Stimulated activated CD8-positive, alpha-beta memory T cell treated with anti-CD3 and anti-CD28 coated beads, Interleukin-7, amount 100 ng/mL, for 48 hours (primary cell): ENCODE measurements at places on chromosomes 2 and 18.

DNA sequence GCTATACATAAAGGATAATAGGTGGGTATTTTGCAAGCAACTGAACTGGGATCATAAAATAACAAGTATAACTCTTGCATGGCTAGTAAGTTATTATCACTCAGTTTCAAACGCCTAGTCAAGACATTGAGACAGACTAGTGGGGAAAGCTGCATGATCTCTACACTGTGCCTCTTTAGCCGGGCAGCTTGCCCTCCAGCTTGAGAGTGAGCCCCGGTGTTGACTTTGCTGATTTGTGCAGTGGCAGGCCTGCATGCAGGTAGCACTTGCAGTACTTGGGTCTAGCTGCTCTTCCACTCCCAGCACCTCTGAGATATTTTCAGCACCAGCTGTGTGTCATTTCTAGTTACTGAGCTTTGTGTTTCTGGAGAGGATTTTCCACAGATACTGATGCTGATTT lies 118.8 kb upstream of the DAPL1 start:
- DNase-seq: no peak

DNA sequence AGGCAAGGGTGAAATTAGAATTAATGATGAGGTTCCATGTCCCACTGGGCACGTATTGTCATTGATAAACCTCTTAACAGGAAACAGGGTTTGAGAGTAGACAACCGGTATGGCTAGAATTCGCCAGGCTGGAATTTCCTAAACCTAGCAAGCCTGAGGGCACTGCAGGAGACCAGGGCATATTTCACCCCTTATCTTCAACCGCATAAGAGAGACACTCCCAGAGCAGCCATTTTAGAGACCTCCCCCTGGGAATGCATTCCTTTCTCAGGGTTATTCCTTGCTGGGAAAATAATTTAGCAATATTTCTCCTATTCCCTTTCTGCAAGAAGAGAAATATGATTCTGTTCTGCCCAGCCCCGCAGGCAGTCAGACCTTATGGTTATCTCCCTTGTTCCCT lies 334.6 kb upstream of the LYPD1 start:
- DNase-seq: no peak

- no peak for DNase-seq
These were observed 117.1 kb downstream of the KCNS3 start for GRCh38 chr2:17995593-17995992.

- no peak for DNase-seq
These were observed 32.6 kb upstream of the LPIN1 start for GRCh38 chr2:11713815-11714214.

GRCh38 chr2:143157418-143157817 lies 28.2 kb downstream of the ARHGAP15 start:
- DNase-seq: no peak

- no peak for DNase-seq
These were observed 170.0 kb downstream of the CYRIA start for GRCh38 chr2:16495509-16496208.

DNA sequence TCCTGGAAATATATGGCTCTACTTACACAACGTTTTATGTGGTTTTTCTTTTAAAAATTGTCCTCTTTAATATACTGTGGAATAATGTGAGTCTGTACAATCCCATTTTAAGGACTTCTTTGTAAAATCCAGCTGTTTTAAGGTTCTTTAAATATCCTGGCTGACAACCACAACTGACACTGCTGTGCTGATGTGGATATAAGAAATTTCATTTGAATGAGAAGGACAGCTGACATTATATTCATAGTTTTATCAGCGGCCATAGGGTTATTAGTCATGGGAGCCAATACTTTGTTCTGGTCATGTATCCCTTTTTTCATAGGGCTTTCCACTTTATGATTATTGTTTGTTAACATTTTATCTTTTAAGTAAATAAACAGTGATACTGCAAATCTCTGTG lies 169.5 kb downstream of the CAMKMT start:
- no peak for DNase-seq

DNA sequence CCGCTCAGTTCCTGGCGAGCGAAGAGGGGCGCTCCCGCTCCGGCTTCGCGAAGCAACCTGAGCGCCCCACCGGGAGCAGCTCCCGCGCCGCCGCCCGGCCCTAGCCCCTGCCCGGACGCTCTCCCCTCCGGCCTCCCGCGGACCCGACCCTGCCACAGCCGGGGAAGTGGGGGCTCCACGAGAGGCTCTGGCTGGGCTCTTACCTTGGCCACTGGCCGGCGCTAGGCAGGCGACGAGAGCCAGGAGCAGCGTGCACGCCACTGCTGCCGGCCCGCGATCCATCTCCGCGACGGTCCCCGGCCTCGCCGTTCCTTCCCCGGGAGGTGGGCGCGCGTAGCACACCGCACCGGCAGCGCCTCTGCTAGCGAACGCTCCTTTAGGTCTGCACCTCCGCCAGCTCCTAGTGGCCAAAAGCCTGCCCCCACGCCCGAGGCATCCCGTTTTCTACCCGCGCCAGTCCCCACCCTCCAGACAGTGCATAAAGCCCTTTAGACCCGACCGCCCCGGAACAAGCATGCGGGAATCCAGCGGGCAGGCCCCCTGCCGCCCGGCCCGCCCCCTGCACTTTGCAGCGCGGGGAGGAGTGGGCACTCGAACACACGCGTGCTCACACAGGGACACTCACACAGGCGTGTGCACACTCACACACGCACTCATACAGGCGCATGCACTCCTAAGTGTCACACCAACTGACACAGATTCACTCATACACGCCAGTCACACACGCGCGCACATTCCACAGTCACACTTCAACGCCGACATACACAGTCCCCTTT lies at the start of gene LRP2:
LRP2 (minus strand) TSS at position 417 of the 776 bp plus-strand sequence; CDS start at position 282, 135 bp downstream.
- no peak for DNase-seq

DNA sequence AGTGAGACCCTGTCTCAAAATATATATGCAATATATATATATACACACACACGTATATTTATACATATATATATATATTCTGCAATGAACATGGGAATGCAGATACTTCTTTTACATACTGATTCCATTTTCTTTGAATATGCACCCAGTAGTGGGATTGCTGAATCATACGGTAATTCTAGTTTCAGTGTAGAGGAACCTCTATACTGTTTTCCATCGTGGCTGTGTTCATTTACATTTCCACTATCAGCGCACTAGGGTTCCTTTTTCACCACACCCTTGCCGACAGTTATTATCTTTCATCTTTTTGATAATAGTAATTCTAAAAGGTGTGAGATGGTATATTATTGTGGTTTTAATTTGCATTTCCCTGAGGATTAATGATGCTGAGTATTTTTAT lies 52.3 kb upstream of the SLC39A10 start:
- no peak for DNase-seq

DNA sequence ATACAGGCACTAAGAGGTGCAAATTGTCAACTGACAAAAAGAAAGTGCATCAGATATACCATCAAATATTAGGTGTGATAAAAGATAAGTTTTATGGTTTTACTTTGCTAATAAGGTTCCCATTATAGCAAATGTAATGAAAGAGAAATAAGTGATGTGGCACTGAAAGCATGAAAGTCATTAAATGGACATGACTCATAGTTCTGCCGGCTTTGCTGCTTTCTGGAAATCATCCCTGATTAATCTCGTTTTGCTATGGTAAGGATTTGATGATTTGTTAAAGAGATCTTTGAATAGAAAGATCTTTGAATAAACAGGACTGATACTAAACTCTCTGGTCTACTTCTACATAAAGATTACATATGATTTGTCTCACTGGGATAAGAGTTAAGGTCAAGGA lies 72.7 kb downstream of the CLIP4 start:
- no peak for DNase-seq

DNA sequence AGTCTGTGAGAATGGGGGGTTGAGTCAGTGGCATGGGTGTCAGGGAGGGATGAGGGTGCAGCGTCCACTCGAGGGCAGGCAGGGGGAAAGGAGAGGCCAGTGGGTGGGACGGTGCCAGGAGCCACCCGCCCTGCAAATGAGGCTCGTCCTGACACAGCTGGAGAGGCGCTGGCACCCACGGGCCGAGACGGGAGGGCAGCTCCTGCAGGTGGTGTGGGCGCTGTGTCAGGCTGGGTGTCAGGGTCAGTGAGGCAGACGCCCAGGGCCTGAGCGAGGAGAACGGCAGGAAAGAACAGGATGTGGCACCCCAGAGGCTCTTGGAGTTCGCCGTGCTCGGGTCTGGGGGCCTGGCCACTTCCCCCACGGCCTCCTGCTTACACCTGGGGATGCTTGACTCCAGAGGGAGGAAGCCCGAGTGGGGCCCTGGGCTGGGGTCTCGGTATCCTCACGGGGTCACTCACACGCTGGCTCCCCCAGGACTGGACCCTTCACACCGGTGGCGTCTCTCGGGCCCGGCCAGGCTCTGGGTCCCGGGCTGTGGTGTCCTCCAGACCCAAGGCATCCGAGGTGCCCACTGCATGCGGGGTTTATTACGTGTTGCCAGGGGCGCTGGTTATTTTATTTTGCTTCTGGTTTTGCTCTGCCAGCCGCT lies 130.5 kb upstream of the CTDP1 start:
- no peak for DNase-seq

DNA sequence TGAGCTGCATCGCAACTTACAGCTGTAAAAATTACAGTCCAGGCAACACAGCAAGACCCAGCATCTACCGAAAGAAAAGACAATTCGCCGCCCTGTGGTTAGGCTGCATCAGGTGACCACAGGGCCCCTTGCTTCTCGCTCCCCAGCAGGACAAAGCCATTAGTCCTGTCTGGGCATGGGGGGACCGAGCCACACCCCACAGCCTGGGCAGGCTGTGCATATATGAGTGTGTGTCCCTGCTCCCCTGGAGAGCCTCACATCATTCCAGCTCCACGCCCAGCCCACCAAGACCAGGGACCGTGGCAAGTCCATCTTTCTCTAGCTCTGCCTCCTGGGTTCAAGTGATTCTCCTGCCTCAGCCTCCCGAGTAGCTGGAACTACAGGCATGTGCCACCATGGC lies 33.9 kb downstream of the SNORC start:
- DNase-seq: no peak

DNA sequence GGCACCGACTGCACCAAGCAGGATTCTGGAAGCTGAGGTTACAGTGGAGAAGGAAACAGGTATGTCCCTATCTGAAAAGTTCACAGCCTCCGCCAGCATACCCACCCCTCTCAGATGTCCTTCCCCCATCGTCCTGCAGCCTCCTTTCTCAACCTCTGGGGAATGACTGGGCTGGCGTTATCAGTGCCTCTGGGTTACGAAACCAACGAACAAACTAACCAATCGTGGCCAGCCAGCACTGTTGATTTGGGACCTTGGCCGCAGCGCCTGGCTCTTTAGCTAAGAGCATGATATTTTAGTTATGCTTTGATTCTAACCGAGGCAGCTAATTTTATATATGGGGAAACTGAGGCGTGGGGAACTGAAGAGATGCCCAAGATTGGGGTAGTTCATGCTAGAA lies 233.0 kb downstream of the TFCP2L1 start:
- no peak for DNase-seq

GRCh38 chr18:12589448-12589847 lies 68.5 kb downstream of the SPIRE1 start:
- no peak for DNase-seq

DNA sequence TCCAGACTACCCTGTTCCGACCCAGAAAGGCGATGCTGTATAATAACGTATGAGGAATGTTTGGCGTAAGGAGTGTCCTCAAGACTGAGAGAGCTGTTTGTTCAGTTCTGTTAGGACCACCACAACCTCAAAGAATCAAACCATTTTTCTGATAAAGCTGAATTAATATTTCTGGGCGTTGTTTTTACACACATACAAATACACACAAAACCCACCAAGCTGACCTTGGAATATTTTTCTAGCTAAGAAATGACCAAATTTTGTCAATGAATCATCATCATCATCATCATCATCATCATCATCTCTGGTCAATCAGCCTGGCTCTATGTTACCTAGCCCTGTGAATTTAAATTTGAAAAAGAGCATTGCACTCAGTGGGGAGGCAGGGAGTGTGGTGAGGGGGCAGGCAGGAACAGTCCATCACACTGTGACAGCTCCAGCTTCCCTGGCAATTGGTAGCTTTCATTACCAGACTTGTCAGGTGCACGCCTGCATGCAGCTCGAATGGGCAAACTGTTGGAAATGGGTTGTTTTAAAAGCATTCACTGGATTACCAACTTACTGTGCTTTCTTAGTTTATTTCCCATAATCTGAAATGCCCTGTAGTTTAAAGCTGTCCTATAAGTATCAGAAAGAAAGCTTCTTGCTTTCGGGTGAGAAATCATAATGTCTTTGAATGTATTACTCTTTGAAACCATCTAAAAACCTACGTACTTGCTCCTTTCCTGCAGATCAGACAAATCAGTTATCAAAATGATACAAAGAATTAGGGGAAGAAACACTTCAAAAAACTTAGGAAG lies 6.9 kb upstream of the POU3F3 start:
- DNase-seq: no peak

GRCh38 chr18:34880403-34880802 lies 160.8 kb upstream of the MAPRE2 start:
- DNase-seq: no peak

DNA sequence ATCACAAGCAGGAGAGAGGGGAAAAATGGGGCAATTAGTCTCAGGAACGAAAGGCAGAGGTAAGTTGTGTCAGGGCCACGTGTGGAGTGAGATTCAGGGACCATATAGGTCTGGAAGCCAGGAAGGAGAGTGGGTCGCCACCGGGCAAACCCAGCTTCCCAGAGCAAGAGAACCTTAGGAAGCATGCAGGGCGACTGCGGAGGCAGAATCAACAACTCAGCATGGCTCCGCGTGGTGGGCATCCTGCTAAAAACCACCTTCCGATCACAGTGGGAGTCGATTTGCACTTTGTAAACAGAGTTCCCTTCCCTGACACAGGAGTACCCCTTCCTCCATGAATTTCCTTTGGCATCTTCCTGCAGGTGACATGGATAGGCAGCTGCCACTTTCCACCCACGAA lies 114.6 kb downstream of the TTC32 start:
- no peak for DNase-seq

DNA sequence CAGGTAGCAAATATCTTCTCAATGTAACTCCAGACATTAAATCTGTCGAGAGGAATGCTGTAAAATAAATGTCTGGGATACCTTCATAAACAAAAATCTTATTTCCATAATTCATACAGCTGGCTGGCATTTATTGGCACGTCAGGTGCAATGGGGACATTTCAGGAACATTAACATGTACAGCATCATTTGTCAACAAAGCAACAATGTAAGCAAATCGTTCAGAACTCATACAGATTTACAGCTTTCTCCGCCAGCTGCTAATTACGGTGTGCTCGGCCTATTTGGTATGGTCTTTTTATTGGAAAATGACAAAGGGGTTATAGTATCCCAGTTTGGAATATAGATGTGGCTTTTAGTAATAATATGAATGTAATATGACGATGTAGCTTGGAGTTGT lies 464.9 kb downstream of the ARHGAP15 start:
- no peak for DNase-seq

DNA sequence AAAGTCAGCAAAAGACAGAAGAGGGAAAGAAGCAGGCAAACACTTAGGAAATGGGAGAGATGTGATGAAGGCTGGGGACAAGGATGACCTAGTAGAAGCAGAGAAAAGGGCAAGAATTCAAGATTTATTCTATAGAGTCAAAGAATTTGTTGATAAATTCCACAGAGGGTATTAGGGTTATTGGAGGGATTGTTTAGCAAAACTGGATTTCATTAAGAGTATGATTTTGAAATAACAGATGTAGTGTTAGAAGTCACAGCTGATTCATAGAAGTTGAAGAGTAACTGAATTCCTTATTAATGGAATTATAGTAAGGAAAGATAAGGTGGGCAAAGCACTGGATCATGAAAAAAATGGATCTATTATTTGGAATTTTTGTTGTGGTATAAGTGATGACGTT lies 48.6 kb downstream of the CEP192 start:
- no peak for DNase-seq

- DNase-seq: no peak
These were observed 81.3 kb downstream of the MOGAT1 start for GRCh38 chr2:222752746-222753145.

- DNase-seq: no peak
These were observed 199.4 kb downstream of the LRRTM1 start for GRCh38 chr2:80105015-80105640.

GRCh38 chr18:78998371-78999071 lies 18.9 kb downstream of the SALL3 start:
- no peak for DNase-seq
